HT-29 (cell line): ENCODE measurements at places on chromosomes 12 and 14. TPM values are rescaled to one million over a fixed set of nuclear protein-coding genes. Genes with fewer than 3 reads are reported as not detected.

DNA sequence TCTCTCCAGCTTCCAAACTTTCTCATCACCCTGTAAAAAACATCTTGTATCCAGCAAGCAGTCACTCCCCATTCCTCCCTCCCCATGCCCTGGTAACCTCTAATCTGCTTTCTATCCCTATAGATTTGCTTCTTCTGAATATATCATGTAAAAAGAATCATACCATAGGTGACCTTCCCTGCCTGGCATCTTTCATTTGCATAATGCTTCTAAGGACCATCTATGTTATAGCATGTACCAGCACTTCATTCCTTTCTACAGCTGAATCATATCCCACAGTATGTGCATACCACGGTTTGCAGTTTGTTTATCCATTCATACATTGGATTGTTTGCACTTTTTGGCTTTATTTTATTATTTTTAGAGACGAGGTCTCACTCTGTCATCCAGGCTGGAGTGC, 22.9 kb upstream of the VPS37B start:
- no peak for DNase-seq

GRCh38 chr12:46299851-46300250, 31.0 kb upstream of the SLC38A1 start:
- DNase-seq, result no peak

GRCh38 chr12:6975297-6976032, 4.8 kb downstream of the EMG1 start:
- no peak for DNase-seq

GRCh38 chr14:24439830-24440605, 2.6 kb downstream of the SDR39U1 start:
- DNase-seq, result no peak

GRCh38 chr12:72077111-72077820, 138.6 kb downstream of the TPH2 start:
- no peak for DNase-seq

Gene MYO1A
- total RNA-seq, result 0.76 and 1.8 TPM in 2 replicates

- DNase-seq, result no peak
These were observed 15.3 kb upstream of the KRT80 start for GRCh38 chr12:52207106-52207505.

- DNase-seq, result no peak
These were observed 369.1 kb downstream of the PRKD1 start for GRCh38 chr14:29558516-29558915.

DNA sequence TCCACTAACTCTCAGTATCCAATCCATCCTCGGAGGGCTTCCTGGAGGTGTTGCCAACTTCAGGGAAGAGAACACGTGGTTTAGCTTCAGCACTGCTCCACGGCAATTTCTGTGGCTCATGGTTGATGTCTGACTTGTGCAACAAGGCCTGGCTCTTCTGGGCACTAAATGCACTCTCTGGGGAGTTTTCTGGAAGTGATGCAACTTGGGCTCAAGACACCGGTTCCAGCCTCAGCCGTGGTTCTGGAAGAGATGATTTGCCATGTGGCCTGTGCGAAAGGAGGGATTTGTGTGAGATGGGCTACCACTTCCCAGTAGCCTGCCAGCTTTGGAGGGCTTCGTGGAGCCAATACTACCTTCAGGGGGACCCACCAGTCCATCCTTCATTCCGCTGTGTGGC, 118.6 kb upstream of the RTL1 start:
- DNase-seq, result no peak

DNA sequence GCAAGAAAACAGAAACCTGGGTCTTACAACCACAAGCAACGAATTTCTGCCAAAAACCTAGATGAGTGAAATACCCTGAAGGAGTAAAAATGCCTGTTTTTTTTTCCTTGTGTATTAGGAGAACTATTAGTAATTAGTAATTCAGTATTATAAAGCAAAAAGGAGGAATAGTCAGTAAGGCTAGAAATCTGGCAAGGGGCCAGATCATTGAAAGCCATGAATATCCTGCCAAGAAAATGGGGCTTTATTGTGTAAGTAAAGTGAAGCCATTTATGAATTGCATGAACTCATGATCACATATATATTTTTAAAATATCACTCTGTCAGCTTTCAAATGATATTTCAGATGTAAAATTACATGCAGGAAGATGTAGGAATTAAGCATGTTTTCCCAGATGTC, 57.9 kb downstream of the TXNDC16 start:
- DNase-seq, result no peak

- no peak for DNase-seq
These were observed 44.2 kb downstream of the SOCS2 start for GRCh38 chr12:93616584-93617101.

GRCh38 chr14:20343862-20344220, 406 bp downstream of the PARP2 start:
- DNase-seq, result peak; percentile 32

DNA sequence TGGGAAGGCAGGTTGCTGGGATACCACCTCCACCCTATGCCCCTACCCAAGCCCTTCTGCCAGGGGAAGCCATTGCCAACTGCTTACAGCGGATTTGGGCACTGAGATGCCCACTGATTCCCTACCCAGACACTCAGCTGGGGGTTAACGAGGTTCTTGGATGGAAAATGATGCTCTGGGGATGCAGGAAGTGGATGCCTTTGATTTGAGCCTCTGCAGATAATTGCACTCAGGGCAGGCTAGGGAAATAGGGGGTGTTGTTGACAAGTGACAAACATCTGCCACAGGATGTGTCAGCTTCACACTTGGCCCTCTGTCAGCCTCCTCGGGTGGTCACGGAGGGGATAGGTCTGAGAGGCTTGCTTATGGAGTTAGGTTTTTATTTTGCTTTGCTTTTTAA, 57.4 kb downstream of the RPH3A start:
- no peak for DNase-seq

DNA sequence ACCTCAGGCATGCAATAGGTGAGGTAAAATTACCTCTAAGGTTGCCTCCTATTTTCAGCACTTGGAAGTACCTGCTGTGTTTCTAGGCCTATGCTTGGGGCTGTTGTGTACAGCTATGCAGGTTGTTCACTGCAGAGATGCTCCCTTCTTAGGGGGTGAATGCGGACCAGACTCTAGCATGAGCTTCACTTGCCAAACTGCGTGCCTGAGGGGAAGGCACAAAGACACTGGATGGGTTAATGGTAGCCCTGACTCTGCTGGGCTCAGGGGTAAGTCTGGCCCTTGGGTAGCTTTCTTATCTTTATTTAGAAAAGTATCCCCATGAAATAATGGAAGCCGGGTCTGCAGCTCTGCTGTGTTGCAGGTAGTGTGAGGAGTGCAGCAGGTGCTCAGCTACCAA, 35.7 kb downstream of the B4GALNT3 start:
- DNase-seq, result no peak

Gene ARHGAP9
- 1.5 and 3.4 TPM in 2 replicates for total RNA-seq

GRCh38 chr12:6724409-6724797, 557 bp downstream of the COPS7A start:
- DNase-seq, result no peak

Gene TEX52
- total RNA-seq, result 0.10 and 0.94 TPM in 2 replicates

Gene PRB2
- total RNA-seq, result 0.76 TPM in 1 of 2 replicates, not detected in the other

- DNase-seq, result no peak
These were observed 70.3 kb downstream of the STAB2 start for GRCh38 chr12:103657331-103657730.

GRCh38 chr14:68621400-68622365, 171.2 kb downstream of the ZFP36L1 start:
- DNase-seq, result no peak

DNA sequence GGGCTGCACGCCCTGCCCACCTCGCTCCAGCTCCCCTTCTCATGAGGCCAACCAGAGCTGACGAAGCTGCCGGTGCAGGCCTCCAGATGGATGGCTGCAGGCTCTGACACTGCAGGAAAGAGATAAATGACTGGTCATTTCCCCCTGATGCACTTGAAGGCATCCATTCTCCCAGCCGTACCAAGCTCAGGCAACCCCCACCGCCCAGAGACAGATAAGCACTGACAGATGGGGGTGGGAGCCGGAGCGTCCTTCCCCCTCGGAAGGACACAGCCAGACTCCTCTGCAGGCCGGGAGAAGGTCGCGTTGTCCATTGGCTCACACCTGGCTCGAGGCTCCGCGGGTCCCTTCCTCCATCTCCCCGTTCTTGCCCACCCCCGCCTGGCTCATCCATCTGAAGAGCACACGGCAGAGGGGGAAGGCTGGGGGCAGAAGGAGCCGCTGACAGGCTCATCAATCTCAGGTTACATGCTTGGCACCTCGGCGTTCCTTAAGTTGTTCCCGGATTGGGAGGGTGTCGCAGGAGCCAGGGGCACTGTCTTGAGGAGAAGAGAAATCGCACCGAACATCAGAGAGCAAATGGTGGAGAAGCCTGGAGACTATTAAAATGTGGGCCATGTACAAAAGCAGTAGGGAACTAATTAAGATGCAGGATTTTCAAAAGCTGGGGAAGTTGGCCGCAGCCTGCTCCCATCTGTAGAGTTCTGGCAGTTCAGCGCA, 151.6 kb downstream of the DPF3 start:
- no peak for DNase-seq

Gene PLEK2
- 32.1 and 48.1 TPM in 2 replicates for total RNA-seq

GRCh38 chr12:13790317-13790716, 191.1 kb downstream of the GRIN2B start:
- no peak for DNase-seq

GRCh38 chr12:55847033-55847432, 4.3 kb upstream of the MMP19 start:
- DNase-seq, result no peak
